ENCODE measurements at places on chromosomes 7 and 10.

DNA sequence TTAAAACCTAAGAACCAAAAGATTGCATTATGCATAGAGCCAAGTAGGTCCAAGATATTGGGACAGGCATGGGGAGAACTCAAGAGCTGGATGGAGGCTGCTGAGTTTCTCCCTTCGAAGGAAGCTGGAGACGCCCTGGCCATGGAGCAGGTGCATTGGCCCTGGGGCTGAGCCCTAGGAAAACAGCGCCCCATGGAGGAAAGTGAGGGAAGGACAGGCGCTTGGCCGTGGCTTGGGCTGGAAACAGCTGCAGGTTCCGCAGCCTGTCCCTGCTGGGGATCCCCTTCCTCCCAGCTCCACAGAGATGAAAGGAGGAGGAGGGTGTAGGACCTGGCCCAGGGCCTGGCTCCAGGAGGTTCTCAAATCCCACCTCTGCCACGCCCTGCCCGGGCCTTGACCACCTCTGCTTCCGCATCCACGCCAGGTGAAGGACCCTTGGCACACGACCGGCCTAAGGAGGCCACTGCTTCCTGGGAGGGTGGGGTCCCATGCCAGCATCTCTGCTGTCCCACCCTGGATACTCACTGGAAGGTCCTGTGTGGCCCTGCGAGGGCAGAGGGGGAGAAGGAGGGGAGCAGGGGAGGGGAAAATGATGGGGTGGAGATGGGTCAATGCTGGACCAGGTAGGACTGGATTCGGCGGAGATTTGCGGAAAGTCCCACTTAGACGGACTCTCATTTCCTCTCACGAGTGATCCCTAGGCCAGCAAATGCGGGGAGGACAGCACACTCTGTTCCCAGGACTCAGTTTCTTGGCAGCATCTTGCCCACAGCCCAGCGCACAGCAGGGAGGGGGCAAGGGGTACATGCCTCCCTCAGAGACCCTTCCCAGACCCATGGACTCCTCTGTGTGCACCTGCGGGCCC is 258.6 kb upstream of the TCERG1L start:
- DNase-seq: no peak

DNA sequence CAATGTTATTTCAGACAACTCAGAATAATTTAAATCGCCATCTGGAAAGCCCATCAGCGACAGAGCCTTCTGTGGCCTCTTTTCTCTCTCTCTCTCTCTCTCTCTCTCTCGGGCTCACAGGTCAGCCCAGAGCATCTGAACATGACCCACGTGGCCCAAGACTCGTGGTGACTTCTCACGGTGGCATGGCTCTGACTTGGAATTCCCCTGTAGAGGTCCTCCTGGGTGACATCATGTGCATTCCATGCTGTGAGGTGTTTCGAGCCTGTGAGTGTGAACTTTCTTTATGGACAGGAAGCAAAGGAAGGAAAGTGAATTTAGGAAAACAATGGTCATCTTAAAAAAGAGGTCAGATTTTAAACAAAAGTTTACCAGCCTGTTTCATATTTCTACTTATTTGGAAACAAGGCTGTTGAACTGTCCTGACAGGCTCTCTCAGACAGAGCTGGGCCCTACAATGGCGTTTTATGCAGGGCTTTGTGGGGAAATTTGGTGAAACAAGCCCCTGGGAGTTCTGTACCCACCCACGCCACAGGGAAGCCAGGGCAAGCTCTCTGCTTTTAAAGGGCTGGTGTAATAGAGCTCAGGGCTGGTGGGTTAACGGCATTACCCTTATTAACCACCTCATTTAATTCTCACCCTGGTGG is 359.7 kb upstream of the ZNF32 start:
- no peak for DNase-seq

- DNase-seq: no peak
Observed at GRCh38 chr10:132961787-132962622, 19.6 kb upstream of the CFAP46 start.

DNA sequence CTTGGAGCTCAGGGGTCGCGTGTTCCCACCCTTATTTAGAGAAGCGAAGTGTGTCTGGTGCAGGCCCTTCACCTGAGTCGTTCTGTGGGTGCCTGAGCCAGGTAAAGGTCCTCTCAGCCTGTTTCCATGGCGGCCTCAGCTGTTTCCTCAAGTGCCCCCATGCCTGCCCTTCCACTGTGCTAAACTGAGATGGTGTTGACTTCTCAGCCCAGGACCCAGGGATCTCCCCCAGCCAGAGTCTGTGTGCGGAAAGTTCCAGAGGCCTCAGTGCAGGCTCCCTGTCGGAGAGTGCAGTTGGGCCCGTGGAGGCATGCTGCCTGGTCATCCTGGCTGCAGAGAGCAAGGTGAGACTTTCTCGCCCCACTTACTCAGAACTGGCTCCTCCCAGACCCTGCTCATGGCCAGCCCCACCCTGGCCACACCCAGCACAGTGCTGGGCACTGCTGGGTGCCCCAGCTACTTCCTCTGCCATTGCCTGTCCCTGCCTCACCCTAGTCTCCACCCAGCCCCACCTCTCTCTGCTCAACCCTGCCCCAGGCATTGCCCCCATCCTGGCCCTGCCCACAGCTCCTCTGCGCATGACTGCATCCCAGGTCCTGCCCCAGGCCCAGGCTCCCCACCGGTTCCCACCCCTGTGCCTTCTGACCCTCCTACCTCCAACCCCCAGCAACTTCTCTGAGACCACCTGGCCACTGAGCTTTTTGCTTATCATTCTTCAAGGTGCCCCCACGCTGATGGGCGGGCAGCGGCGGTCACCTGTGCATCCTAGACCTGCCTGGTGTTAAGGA is 20.3 kb downstream of the NACAD start:
- DNase-seq: no peak

GRCh38 chr10:124460144-124460543 is 1.5 kb upstream of the LHPP start:
- DNase-seq: no peak

DNA sequence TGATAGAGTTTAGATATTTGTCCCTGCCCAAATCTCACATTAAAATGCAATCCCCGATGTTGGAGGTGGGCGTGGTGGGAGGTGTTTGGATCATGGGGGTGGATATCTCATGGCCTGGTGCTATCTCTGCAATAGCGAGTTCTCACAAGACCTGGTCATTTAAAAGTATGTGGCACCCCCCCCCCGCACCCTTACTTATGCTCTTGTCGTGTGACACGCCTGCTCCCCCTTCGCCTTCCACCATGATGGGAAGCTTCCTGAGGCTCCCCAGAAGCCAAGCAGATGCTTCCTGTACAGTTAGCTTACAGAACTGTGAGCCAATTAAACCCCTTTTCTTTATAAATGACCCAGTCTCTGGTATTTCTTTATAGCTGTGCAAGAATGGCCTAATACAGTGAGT is 118.8 kb downstream of the SORBS1 start:
- no peak for DNase-seq

- DNase-seq: no peak
Observed at GRCh38 chr7:152891160-152891621, 131.6 kb downstream of the ACTR3B start.

GRCh38 chr10:72026278-72027111 is 61.9 kb downstream of the SPOCK2 start:
- no peak for DNase-seq

- DNase-seq: no peak
Observed at GRCh38 chr10:15038416-15038815, 5.3 kb upstream of the OLAH start.

GRCh38 chr7:362402-363096 is 72.6 kb downstream of the FOXL3 start:
- DNase-seq: no peak

GRCh38 chr7:151076863-151077704 is 3.5 kb downstream of the FASTK start:
- no peak for DNase-seq

DNA sequence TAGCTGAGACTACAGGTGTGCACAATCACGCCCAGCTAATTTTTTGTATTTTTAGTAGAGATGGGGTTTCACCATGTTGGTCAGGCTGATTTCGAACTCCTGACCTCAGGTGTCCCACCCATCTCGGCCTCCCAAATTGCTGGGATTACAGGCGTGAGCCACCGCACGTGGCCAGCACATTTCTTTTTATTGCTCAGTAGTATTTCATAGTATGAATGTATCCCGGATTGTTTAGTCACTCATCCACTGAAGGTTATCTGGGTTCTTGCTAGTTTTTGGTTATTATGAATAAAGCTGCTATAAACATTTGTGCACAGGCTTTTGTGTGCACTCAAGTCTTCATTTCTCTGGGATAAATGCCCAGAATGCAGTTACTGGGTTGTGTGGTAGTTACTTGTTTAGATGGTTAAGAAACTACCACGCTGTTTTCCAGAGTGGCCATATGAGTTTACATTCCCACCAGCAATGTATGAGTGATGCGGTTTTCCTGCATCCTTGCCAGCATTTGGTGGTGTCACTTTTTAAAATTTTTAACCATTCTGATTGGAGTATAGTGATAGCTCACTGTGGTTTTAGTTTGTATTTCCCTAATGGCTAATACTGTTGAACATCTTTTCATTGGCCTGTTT is 275.8 kb upstream of the LYZL1 start:
- no peak for DNase-seq

- DNase-seq: no peak
Observed at GRCh38 chr7:49596701-49597491, 176.5 kb upstream of the VWC2 start.

DNA sequence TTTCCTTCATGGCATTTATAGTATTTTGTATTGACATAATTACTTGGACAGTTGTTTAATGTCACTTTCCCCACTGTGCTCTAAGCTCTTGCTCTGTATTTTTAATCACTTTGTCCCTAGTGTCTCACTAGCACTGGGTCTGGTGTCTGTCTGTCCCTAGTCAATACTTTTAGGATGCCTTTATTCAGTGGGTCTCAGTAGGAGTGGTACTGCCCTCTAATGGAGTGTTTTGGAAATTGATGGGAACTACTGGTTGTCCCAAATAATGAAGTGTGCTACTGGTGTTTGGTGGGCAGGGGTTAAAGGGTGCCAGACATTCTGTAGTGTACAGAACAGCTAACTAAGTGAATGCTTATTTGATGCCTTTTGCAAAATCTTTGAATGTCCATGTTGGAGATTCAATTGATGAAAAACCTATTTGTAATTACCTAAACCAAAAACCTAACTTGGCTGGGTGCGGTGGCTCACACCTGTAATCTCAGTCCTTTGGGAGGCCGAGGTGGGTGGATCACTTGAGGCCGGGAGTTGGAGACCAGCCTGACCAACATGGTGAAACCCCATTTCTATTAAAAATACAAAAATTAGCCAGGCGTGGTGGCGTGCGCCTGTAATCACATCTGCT is 33.3 kb downstream of the CDK14 start:
- DNase-seq: no peak

GRCh38 chr10:24494236-24494635 is 229.5 kb downstream of the ARHGAP21 start:
- DNase-seq: no peak

GRCh38 chr7:1260244-1260635 is 27.6 kb downstream of the UNCX start:
- no peak for DNase-seq
